ENCODE measurements at places on chromosomes 1 and 21.

GRCh38 chr1:39698568-39698967 is 7.3 kb upstream of the HPCAL4 start:
- DNase-seq = no peak

DNA sequence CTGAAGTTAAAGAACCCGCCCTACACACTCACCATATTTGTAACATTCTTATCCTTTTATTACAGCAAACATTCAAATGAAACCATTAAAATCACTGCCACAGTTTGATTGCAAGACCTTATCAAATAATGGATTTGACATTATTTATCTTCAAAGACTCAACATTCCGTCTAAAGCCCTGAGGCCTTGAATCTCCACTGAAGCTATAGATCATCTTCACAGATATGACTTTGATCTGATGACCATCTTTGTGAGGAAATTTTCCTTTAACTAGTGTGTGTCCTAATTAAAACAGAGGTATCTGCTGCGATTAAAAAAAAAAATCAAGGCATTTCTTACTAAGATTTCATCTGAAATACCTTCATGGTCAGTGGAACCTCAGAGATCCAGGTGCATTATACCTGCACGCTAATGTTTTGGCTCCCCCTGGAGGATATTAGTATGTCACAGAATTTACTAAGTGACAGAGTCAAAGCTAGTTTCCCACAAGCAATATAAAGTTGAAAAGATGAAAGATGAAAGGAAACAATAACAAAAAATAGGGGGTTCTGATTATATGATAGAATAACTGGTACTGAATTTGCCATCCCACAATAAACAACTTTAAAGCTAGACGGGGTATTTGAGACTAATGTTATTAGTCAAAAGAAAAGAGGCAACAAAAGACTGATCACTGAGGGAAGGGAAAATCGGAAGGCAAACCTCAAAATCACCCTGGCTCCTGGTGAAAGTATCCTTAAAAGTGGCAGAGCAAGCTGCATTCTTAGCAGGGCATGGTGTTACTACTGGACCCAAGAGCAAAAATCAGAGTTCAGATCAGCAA is 923.4 kb downstream of the NCAM2 start:
- no peak for DNase-seq

- DNase-seq = no peak
Observed at GRCh38 chr1:84603941-84604830, 29.9 kb upstream of the CTBS start.

DNA sequence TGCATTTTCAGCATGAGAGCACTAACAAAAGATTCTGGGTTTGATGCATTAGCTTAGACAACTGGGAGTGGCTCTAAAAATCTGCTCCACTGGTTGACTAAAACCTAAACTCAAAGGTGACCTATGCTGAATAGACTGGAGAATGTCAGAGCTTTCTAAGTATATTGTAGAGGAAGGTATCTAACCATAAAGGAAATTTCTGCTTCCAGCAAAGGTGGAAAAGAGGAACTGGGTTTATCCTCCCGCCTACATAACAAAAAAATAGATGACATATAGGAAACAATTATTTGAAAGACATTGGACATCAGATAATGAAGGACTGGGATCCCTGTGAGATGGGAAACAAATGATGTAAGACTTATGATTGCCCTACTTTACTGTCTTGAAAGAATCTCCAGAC is 35.8 kb upstream of the CR2 start:
- no peak for DNase-seq

- no peak for DNase-seq
Observed at GRCh38 chr1:173570370-173571007, 32.4 kb downstream of the SLC9C2 start.

GRCh38 chr1:56032096-56032676 is 547.2 kb downstream of the PLPP3 start:
- DNase-seq = no peak

All from NCI-H1694 treated with DMSO at 0.1 percent for 48 hours (cell line).